Mononuclear cell (primary cell): ENCODE measurements at places on chromosomes 6 and 20. TPM values are rescaled to one million over a fixed set of nuclear protein-coding genes. Genes with fewer than 3 reads are reported as not detected.

Gene MUC21
- not detected for total RNA-seq

Gene TFAP2A
- total RNA-seq, result not detected

Gene OR2J3
- total RNA-seq, result not detected

Gene SLC35F1
- not detected for total RNA-seq

Gene TXLNB
- 0.52 TPM for total RNA-seq

Gene MYBL2
- total RNA-seq, result 0.21 TPM

Gene C6orf52
- not detected for total RNA-seq

Gene SLPI
- total RNA-seq, result 0.63 TPM

Gene CLPSL2
- total RNA-seq, result not detected

Gene LGSN
- total RNA-seq, result not detected

Gene XKR7
- under 0.01 TPM for total RNA-seq

Gene RBM24
- 0.21 TPM for total RNA-seq

Gene HLA-DPA1
- 271 TPM for total RNA-seq

Gene MDN1
- 30.7 TPM for total RNA-seq

Gene C20orf144
- total RNA-seq, result 0.21 TPM

Gene FAXC
- total RNA-seq, result not detected

Gene EPPIN
- not detected for total RNA-seq
